ENCODE measurements at places on chromosomes 1 and 21.
A peak's percentile ranks its signal among the peaks of the same experiment; 100 is the strongest.

DNA sequence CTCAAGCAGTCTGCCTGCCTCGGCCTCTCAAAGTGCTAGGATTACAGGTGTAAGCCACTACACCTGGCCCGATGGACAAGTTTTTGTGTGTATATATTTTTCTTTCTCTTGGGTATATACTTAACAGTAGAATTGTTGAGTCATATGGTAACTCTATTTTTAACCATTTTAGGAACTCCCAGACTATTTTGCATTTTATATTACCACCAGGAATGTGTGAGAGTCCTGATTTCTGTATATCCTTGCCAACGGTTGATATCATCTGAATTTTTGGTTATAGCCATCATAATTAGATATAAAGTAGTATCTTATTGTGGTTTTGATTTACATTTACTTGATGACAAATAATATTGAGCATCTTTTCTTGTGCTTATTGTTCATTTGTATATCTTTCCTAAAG lies 20.7 kb downstream of the FNBP1L start:
- no peak for DNase-seq

- DNase-seq: peak; percentile 71
Observed at GRCh38 chr1:229664133-229664689, 38.2 kb downstream of the URB2 start.

DNA sequence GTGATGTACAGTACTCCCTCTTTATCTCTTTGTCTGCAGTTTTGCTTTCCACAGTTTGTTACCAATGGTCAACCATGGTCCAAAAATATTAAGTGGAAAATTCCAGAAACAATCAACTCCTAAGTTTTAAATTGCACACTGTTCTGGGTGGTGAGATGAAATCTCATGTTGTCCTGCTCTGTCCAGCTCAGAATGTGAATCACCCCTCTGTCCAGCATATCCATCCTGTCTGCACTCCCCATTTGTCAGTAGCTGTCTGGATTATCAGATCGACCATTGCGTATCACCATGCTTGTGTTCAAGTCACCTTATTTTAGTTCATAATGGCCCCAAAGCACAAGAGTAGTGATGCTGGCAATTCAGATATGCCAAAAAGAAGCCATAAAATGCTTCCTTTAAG lies 118.2 kb upstream of the PDE4B start:
- no peak for DNase-seq

GRCh38 chr1:247212627-247213617 lies 41.1 kb upstream of the ZNF124 start:
- no peak for DNase-seq

DNA sequence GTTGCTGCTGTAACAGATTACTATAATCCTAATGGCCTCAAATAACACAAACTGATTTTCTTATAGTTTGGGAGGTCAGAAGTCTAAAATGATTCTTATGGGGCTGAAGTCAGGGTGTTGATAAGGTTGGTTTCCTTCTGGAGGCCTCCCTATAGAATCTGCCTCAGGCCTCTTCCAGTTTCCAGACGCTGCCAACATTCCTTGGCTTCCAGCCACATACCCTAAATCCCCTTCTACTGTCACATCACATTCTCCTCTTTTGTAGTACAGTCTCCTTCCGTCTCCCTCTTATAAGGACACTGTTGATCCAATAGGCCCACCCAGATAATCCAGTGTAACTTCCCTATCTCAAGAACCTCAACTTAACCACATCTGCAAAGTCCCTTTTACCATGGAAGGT lies 145.3 kb upstream of the NCAM2 start:
- no peak for DNase-seq

All from stimulated activated CD4-positive, alpha-beta T cell treated with anti-CD3 and anti-CD28 coated beads, Interleukin-1b, Interleukin-23, amount 100 ng/mL, for 1 hour (primary cell).